Activated CD4-positive, CD25-positive, alpha-beta regulatory T cell treated with anti-CD3 and anti-CD28 coated beads, Interleukin-2, amount 50 U/mL, for 72 hours (primary cell): ENCODE measurements at places on chromosomes 2 and 18.

DNA sequence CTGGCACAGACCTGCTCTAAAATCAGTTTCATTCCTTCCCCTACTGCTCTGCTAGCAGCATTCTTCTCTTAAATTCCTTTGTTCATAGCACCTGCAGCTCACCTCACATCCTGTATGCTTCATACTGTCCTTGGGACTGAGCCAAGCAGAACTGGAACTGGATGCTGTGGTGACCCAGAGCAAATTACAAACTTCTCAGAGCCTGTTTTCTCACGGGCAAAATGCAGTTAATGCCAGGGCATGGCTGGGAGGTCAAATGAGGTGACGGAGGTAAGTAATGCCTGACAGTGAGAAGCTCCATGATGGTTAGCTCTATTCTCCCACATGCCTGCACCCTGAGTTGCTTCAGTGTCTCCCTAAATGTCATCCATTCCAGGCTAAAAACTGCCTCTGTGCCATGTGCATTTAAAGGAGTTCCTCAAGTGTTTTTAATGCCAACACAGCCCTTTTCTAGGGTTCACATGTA is 29.7 kb downstream of the C2orf42 start:
- no peak for DNase-seq

GRCh38 chr2:187312718-187313282 is 135.3 kb downstream of the CALCRL start:
- no peak for DNase-seq

GRCh38 chr18:65748321-65748720 is 2.5 kb upstream of the CDH7 start:
- DNase-seq, result no peak

DNA sequence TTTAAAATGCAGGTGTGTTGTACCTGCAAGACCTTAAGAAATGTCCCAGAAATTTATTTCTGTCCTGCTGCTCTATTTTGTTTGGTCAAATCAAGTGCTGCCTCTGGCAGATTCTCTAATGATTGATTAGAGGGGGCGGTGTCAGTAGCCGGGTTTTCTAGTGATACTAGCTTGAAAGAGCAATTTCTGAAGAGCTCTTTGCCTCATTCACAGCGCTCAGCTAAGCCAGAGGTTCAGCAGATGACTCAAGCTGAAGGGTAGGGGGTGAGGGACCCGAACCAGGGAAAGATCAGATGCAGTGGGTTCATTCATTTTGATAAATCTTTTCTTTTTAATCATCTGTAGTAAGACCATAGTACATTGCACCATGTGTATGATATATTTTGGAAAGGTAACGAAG is 15.0 kb downstream of the ZBTB7C start:
- DNase-seq, result no peak

GRCh38 chr2:16680304-16680703 is 14.7 kb upstream of the CYRIA start:
- no peak for DNase-seq

GRCh38 chr2:192327576-192327975 is 132.8 kb upstream of the TMEFF2 start:
- no peak for DNase-seq

DNA sequence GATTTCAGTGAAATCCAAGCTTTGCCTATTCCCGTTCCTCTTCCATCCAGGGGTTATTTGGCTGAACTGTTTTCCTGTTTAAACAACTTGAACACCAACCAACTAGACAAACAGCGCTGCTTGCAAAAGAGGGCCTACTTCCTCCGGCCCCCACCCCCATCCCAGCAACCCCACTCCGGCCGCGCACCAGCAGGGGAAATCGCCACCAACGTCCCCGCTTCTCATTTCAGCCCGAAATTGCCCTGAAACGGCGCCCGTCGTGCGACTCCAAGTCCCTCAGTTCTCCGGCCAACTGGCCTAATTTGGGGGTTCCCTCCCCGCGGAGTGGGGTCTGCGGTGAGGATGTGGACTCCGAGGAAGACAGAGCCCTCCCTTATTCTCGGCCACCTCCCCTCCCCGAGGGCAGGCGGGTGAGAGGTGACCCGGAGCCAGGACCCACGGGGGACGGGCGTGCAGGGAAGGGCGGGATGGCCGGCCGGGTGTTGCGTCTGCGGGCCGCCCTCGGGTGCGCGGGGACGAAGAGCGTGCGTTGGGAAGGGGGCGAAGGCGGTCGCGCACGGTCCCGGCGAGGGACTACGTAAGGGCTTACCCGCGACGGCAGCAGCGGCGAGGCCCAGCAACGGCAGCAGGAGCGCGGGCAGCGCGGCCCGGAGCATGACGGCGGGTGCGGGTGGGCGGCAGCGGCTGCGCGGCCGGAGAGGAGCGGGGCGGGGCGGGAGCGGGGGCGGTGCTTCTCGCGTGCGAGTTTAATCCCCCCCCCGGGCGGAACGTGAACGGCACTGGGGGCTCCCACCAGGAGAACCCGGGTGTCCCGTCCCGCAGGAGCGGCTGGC is at the start of gene CD302:
Gene CD302, minus strand, starts transcription at position 666 of the 833 bp plus-strand sequence. Its CDS starts 10 bp downstream, at position 656.
- DNase-seq, result peak; percentile 37

DNA sequence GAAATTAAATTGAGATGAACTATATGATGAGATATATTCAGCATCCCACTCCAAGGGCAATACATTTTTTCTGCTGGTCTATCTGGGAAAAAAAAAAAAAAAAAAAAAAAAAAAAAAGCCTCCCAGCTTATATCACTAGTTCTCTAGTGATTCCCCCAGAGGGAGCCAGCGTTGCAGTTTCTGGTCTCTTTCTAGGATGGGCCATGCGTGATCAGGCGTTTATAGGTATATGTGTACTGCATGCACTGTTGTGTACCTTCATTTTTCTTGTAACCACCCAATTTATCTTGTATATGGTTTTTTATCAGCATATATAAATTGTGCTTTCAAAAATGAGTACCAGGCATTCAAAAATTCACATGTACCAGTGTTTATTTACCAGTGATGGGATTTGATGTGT is 35.1 kb downstream of the DCDC2C start:
- no peak for DNase-seq

DNA sequence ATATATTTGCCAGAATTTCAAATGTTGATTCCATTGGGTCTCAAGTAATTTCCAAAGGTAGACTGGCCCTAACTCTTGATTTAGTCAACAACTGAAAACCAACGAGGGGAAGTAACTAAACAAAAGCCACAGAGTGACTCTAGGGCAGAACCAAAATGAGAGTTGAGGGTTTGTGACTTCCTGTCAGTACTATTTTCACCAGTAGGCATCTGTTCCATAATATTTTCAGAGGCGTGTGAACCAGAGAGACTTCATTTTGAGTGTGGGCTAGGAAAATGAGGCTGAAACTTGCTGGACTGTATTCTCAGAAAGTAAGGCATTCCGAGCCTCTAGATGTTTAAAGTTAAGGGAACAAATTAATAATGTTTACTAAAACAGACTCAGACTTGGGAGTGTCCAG is 70.6 kb downstream of the GDF7 start:
- no peak for DNase-seq

DNA sequence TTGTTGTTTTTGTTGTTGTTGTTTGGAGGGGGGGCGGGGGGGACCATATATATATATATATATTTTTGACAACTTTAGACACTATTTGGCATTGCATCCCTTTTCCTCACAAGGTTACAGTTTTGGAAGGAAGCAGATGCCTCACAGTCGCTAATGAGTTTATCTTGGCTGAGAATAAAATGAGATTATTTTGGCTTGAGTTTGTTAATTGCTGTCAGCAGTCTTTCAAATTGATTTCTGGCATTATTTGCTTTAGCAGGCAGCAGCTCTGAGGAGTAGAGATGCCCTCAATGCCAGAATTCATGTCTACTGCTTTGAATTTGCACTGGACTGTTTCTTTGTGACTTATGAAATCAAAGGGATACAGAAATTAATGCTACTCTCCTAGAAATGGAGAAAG is 595.2 kb upstream of the HNMT start:
- no peak for DNase-seq

GRCh38 chr2:145012806-145013205 is 492.9 kb upstream of the ZEB2 start:
- no peak for DNase-seq

DNA sequence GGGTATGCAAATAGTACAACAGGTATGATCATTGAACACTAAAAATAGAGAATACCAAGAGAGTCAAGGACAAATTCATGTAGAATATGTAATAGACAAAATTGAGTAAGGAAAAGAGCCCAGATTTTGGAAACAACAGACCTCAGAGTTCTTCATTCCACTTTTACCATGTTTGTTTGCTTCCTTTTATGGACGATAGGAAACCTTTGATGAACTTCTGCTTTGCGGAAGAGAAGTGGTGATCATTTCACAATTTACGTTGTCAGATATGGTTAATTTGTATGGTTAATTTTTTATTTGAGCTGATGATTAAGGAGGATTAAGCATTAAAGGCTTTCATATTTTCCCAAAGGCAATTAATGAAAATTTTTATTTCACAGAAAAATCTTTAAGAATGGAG is 16.3 kb downstream of the MARCHF7 start:
- DNase-seq, result no peak

DNA sequence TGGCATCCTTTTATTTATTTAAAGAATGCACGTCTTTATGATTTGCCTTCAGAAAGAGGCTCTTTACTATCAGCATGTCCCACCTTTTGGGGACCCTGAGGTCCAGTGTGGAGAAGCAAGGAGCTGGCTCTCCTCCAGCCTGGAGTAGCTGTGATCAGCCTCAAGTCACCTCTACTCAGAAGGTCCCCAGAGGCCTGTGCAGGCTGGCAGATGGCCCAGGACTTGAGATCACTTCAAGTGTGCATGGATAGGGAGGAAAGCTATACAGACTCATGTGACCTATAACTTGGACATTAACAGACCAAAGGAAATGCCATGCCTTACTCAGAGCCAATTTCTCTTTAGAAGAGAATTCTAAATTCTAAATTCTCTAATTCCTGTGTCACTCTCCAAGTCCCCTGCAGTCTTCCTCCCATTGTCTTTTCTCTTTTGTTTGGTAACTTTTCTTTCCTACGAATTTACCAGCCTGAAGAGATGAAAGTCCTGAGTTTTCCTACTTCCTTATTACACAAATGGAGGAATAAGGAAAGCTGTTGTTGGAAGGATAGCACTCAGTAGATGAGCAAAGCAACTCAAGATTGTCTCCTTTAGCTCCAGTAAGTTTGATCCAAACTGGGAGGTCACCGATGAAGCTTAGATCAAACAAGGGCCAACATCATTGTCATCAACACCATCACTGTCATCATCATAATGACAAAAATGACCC is 163.9 kb downstream of the GFPT1 start:
- no peak for DNase-seq

- DNase-seq, result no peak
These were observed 71.3 kb downstream of the SOX11 start for GRCh38 chr2:5763531-5763930.

DNA sequence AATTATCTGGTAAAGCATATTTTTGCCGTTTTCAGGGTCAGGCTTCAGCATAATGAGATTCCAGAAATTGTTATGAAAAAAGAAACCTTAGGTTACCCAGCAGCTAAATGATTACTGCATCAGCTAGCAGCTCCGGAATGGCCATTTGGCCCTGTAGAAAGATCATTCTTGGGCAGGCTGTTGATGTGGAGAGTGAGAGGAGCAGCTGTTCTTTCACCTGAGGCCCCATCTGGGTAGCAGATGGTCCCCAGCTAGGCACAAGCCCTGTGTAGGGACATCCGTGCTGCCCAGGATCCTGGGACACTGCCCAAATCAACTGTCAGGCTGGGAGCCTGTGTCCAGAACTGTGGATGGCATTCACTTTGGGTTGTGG is 61.8 kb downstream of the NEDD4L start:
- no peak for DNase-seq

DNA sequence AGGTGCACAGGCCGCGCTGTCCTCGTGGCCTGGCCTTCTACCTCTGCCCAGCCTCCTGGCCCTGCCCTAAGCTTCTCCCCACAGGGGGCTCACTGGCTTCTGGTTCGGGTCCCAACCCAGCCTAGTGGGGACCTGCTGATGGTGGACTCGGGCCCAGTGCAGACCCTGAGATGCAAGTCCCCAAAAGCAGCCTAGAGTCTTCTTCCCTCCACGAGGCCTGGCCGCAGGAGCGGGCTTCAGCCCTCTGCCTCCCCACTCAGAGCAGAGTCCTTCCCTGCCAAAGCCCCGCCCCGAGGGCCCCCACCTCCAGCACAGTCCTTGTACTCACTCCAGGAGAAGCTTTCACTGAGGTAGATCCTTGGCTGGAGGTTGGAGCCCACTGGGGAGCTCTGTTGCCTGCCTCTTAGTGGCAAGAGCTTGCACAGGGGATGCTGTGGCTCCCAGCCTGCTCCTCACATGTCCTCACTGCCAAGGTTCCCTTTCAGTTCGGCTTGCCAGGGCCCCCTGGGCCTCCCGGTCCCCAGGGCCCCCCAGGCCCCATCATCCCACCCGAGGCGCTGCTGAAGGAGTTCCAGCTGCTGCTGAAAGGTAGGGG is 3.6 kb downstream of the ERFE start:
- no peak for DNase-seq

DNA sequence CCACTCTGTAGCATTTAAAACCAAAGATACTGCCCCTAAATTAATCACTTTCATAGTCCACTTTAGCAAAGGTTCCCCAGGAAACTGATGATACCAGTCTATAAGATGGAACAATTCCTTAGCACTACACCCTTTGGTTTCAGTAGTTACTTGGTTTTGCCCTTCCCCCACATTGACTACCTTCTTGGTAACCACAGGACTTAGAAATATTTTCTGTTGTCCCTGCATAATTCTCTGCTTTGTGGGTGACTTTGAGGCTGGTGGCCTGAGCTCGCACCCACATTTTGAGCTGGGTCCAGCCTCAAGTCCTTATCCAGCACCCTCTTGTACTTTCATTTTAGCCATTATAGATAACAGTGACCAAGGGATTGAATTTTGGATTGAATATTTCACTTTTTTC is 23.1 kb downstream of the ELP2 start:
- DNase-seq, result no peak

DNA sequence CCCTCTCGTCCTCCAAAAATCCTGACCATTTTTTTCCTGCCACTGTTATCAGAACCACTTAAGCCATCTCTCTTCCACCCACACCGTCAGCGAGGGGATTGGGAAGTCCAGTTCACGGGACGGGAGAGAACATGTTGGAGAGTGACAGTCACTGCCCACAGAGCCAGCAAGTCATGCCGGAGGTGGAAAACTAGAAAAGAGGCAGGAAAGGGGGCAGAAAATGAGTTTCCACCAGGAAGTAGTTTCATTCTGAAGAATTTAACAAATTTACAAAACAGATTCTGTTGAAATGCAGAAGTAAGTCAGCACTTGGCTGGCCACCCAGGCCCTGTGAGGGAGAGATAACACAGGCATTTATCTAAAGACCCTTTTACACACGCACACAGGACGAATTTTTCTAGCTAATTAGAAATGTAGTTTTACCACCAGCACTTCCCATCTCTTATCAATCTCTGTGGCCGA is 431.3 kb downstream of the TSN start:
- no peak for DNase-seq

GRCh38 chr2:19104503-19104902 is 253.9 kb downstream of the OSR1 start:
- DNase-seq, result no peak

DNA sequence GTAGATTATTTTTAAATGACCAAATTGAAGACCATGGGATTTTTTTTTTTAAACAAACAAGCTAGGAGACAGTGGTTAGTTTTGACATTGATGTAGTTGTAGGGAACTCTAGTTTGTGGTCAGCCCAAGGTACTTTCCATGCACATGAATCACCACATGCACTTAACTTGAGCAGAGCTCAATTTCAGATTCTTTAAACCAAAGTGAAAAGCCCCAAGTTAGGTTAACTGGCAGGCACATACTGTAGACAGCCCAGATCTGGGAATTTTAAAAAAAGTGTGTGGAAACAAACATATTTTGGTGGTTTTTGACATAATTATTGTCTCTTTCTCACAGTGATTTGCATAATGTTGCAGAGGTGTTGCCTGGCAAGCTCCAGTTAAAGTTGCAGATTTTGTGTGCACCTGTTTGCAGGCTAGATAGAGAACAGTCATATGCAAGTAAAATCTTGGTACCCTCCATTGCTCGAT is 88.4 kb downstream of the BCL2L11 start:
- no peak for DNase-seq

- no peak for DNase-seq
These were observed 56.6 kb upstream of the MAP2 start for GRCh38 chr2:209367075-209367747.
